ENCODE measurements at places on chromosomes 1 and 21.

- DNase-seq = no peak
Observed at GRCh38 chr1:190608282-190608681, 130.6 kb upstream of the BRINP3 start.

DNA sequence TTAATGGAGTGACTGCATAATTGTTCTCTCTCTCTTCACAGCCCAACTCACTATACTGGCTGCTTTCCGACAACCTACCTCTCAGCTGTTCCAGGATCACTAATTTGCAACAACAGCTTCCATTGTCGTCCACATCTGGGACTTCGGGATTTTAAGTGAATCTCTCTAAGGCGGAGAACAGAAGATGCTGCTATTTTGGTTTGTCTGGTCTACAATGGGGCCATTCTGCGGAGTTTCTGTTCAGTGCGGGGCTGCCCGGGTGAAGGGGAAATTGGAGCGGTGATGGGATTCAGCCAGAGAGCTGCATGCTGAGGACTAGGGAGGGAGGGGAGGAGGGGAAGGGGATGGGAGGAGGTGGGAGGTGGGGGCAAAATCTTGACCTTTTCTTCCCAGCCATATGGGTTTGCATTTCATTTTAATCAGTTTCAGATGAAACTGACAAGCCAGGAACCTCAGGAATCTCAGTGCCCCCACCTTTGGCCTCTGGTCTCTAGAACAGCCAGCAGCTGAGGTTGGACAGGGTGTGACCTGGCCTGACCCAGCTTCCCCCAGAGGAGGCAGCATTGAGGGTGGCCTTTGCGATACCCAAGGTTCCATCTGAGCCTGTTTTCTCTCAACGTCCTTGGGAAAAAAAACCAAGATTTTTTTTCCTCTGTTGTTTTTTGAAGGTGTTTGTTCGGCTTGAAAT is 6.9 kb upstream of the SRP9 start:
- no peak for DNase-seq

GRCh38 chr1:57966340-57966739 is 542.5 kb upstream of the DAB1 start:
- no peak for DNase-seq

DNA sequence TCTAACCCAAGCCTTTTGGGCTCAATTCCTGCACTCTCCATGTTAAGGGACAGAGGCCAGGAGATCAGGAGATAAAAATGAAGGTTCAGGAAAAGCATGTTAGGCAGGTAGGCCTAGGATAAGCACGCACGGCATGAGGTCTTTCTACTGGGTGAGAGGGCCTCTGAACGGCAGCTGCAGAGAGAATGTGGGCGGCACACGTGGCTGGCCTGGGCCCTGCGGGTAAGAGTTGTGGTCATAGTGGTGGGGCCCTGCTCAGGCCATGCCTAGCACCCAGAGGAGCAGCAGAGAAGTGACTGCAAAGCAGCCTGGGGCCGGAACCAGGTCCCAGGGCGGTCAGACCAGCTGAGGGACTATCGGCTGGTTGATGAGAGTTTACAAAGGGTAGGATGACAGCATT is 7.5 kb upstream of the FOXO6 start:
- DNase-seq = peak; percentile 72

DNA sequence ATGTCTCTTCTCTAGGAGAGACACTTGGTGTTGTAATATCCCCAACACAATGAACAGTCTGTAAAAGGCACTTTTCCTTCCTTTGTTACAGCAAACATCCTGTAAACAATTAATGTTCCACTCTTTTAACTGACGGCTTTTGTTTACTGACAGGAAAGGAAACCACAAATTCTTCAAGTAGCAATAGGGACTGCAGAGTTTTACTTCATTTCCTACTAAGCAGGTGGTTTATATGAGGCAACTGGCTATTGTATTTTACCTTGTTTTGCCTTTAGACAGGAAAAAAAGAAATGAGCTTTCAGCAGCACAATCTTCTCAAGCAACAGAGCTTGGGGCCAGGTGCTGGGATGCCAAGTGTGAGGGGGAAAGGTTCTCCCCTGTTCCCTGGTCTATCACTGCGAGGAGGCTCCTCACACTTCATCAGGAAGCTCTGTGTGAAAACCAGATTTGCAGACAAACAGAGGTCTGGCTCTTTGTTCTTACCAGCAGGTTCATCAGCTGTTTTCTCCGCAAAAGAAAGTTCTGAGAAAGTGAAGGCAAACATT is 51.2 kb downstream of the SIPA1L2 start:
- no peak for DNase-seq

GRCh38 chr1:206923009-206923960 is 1.5 kb upstream of the FCMR start:
- no peak for DNase-seq

GRCh38 chr1:117188170-117188815 is 22.4 kb downstream of the VTCN1 start:
- DNase-seq = peak; percentile 8

DNA sequence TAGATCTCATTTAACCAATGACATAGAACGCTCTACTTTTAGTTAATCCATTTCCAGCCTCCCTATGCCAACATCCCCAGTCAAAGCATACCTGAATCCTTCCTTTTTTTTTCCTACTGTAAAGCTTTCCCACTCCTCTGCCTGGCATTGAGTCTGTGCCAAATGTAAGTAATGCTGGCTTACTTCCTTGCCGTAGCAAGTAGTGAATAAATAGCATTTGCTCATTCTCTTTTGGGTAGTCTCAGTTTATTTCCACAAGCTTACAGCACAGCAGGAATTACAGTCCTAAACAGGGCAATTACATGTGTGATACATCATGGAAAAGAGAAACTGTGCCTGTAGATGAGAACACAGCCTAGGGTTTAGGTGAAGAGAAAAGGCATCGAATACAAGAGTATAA is 352.6 kb upstream of the NEGR1 start:
- DNase-seq = no peak

- peak; percentile 50 for DNase-seq
Observed at GRCh38 chr21:33854604-33855003, 61.0 kb downstream of the ATP5PO start.

GRCh38 chr1:44251989-44252671 is 38.9 kb downstream of the DMAP1 start:
- DNase-seq = no peak

- no peak for DNase-seq
Observed at GRCh38 chr1:11770011-11770410, 8.0 kb downstream of the C1orf167 start.

DNA sequence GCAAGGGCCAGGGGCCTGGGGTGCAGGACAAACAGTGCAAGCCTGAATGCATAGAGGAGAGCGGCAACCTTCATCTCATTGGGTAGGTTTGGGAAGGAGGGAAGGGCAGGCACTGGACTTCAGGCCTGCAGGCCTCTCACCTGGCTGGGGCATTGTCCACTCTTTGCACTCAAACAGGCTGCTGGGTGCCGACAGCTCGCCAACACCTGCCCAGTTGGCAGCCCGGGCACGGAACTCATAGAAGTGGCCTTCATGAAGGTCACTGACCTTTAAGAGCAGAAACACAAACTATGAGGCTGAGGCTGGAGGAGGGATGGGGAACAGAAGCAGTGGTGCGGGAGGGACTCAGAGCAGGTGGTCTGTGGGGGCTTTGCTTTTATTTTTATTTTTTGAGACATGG is 30.7 kb downstream of the MYOM3 start:
- DNase-seq = no peak

- DNase-seq = peak; percentile 30
Observed at GRCh38 chr1:24928689-24929397, 1.2 kb downstream of the RUNX3 start.

- no peak for DNase-seq
Observed at GRCh38 chr21:36186506-36187399, 30.1 kb downstream of the DOP1B start.

DNA sequence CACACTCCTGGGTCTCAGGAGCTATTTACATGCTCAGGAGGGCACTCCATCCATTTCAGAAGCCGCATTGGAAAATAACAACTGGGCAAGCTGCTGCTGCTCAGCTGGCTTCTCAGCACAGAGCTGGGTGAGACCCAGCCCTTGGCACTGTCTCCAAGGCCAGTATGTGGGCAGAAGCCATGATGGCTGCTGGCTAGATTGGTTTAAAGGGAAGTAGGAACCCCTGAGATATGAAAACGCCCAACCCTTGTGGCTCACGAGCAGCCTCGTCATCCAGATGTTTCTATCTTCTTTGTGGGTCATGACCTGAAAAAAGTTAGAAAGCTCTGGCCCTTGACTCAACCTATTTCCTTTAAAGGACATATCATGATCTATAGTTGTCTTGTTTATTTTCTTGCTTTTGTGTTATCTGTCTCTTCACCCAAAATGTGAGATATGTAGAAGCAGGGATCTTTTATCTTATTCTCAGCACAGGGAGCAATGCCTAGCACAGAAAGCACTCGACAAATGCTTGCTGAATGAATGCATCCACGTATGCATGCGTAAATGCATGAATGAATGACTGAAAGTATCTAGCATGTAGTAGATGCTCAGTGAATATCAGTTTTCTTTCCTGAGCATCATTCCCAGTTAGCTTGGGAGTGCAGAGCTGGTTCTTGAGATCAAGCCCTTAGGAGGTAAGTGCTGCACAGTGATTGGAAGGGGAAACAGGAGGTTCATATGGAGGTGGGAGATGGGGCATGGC is 11.6 kb downstream of the MYBPH start:
- DNase-seq = no peak

- DNase-seq = peak; percentile 30
Observed at GRCh38 chr1:247330548-247331171, 1.0 kb downstream of the ZNF496 start.

GRCh38 chr1:27003745-27004470 is 8.7 kb downstream of the TENT5B start:
- DNase-seq = no peak

- peak; percentile 89 for DNase-seq
Observed at GRCh38 chr1:159849626-159850366, 12.7 kb downstream of the VSIG8 start.

- DNase-seq = peak; percentile 48
Observed at GRCh38 chr1:211928993-211929637, 98.6 kb upstream of the LPGAT1 start.

- DNase-seq = no peak
Observed at GRCh38 chr21:25577424-25578055, 29.7 kb downstream of the MRPL39 start.

GRCh38 chr1:5634893-5635292 is 357.3 kb downstream of the NPHP4 start:
- DNase-seq = no peak

DNA sequence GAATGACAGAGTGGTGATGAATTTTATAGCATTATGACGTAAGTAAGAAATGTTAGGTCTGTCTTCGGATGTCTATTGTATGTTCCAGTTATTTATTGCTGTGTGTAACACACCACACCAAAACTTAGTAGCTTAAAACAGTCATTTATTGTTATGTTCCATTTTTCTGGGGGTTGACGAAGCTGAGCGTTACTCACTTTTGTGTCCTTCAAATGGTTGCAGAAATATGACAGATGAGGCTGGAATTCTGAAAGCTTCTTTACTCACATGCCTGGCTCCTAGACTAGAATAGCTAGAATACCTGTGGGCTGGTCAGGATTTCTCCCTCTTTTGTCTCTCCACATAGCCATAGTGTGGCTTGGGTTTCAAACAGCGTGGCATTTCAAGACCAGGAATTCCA is 62.1 kb upstream of the S1PR1 start:
- DNase-seq = peak; percentile 99

- no peak for DNase-seq
Observed at GRCh38 chr1:8863138-8863537, 15.3 kb downstream of the ENO1 start.

- DNase-seq = no peak
Observed at GRCh38 chr21:34869545-34869944, 179.6 kb downstream of the RUNX1 start.

- peak; percentile 81 for DNase-seq
Observed at GRCh38 chr21:38355992-38356781, 99.4 kb downstream of the KCNJ15 start.

GRCh38 chr1:148318904-148319242 is 164.2 kb downstream of the PPIAL4G start:
- DNase-seq = no peak

DNA sequence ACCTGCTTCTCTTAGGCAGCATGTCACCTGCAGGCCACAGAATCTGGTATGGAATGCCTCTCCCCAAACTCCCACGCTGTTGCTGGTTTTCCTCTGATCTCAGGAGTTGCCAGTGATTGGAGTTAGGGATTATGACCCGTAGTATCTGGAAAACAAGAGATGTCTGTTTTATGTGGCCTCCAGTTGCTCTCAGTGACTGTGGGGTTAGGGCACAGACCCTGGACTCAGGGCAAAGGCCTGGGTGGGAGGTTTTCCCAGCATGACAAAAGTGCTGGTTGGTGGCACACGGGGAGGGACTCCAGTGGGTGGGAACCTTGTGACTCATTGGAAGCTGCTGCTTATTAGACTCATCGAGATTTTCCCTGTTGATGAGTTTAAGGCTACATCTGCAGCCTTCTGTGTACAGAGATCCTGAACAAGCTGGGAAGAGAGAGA is at the start of gene NR1I3:
Gene NR1I3 (minus strand): TSS at position 165 of the 435 bp plus-strand sequence. CDS start 1,638 bp downstream, outside the sequence.
- DNase-seq = peak; percentile 46

- DNase-seq = peak; percentile 55
Observed at GRCh38 chr1:85580872-85581801, 576 bp downstream of the CCN1 start.

DNA sequence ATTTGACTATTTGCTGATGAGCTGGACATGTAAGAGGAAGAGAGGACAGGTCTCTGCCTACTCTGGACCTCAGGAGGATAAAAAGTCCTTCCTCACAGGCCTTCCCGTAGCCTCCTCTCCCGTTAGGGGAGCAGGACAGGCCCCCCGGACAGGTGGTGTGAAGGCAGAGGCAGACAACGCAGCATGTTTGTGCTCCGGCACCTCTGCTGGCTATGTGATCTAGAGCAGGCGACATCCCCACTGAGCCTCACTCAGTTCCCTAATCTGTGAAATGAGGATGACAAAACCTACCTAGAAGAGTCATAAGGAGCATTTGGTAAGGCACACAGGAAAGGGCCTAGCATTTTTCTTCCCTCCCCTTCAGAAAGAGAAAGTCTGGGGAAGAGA is 34.8 kb downstream of the KIAA1614 start:
- no peak for DNase-seq

DNA sequence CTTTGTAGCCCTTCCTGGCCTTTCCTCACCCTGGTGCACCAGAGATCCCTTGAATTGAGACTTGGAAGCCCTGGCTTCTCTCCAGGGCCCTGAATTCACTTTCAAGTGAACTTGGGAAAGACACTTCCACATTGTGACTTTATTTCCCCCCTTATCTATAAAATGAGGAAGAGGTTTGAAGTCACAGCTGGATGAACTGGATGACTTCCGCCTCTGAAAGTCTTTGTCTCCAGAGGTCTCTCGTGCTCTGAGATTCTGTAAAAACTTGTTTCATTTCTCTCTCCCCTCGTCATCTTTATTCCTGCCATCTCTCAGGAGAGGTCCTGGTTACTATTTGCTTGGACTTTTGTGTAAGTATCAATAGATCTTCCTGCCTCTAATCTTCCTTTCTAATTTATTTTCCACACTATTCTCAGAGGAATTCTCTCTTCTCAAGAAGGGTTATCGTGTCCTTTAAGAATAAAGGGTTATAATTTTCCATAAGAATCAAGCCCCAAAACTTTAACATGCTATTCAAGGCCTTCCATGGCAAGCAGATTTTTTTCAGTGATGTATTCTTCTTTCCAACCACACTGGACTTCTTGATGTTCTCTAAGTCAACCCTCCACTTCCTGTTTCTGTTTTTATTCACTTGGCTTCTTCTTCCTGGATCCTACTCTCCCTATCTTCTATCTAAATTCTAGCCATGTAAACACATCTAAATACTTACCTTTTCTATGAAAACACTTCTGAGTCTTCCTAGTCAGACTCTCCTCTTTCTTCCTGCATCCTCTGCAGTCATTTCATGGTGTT is 6.5 kb upstream of the RPTN start:
- DNase-seq = no peak

- peak; percentile 8 for DNase-seq
Observed at GRCh38 chr1:33918368-33918767, 54.5 kb downstream of the HMGB4 start.

Data from ELR (cell line).